Esophagus squamous epithelium (tissue), 5 donors: ENCODE measurements at places on chromosomes 6 and 20.

DNA sequence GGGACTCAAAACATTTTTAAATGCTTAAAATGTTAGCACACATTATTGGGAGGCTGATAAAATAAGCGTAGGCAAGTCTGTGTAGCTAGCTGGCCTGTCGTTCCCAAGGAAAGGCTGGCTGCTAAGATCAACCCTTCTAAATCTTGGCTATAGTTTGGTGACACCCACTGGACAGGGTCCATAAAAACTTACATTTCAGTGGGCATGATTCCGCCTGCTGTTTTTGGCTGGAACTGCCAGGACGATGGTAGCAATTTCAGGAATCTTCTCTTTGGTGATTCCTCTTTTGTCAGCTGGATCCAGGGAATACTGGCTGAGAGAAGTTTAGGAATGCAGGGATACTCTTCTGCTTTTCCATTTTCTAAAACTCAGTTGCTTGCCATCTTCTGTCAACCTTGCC lies 162.2 kb downstream of the NKAIN2 start:
- DNase-seq = no peak

DNA sequence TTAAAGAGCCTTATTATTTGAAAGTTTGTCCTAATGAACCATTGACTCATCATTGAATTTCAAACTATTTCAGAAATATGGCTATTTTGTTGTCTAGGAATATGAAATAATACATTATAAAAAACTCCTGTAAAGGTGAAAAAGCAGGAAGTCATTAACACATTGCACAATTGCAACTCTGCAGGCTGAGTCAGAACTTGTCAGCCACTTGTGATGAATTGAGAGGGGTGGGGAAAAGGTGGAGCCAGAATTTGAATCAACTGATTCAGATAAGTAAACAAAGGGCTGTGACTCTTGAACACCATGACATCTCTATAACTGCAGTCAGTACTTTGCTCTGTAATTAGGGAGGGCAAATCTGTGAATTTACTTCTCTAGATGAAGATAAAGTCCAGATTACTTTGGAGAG lies 6.0 kb downstream of the C6orf141 start:
- no peak for DNase-seq

GRCh38 chr6:106735136-106735633 lies 105.8 kb downstream of the QRSL1 start:
- no peak for DNase-seq

DNA sequence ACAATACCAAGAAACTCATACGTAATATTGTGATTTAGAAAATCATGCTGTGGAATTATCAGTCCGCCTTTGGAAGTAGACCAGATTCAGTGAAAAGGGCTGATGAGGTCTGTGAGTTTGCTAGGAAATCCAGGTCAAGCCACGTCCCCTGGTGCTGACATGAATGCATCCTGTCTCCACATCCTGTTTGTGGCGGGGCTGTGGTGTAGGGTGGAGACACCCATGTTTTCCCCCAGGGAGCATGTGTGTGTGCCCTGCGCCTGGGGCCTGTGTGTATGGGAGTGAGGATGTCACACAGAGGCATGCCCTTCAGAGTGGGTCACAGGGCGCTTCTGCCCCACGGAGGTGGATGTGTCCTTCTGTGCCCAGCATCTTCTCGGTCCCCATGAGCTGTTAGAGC lies 109.1 kb downstream of the SASH1 start:
- no peak for DNase-seq

DNA sequence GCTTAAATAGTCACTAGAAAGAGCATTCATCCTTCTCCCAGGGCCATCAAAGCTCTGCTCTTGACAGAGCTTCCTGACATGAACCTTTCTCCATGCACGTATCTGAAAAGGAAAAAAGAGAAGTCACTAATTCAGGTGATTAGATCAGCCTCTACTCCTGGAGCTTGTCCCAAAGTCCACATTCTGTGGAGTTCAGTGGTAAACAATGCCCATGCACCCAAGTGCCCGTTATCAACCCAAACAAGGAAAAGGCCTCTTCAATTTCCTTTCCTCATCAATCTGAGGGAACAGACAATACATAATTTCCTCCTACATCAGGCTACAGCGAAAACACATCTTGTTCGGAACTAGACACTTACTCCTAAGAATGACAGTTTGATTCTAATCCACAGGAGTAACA lies 129.2 kb upstream of the PCSK2 start:
- no peak for DNase-seq

DNA sequence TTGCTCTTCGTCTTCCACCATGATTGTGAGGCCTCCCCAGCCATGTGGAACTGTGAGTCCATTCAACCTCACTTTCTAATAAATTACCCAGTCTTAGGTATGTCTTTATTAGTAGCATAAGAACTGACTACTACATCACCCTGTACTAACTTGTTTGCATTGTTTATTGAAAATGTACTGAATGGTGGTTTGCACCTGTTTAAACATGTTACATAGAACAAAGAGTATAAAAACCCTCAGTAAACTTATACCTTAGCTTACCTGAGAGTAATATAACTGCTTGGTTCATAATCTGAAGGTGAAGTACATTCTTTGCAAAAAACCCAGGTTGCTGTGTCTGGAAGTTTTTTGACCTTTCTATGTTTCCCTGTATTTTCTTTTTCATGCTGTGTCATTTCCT lies 777.8 kb downstream of the TBC1D32 start:
- no peak for DNase-seq

GRCh38 chr6:107770541-107770940 lies 53.6 kb downstream of the SCML4 start:
- DNase-seq = no peak

GRCh38 chr20:59032023-59032712 lies at the start of gene ATP5F1E:
ATP5F1E (minus strand) TSS chr20:59032335; CDS start chr20:59032251, 84 bp downstream.
- peak; percentile 77 for DNase-seq

- no peak for DNase-seq
Observed at GRCh38 chr6:12886961-12887775, 170.6 kb downstream of the PHACTR1 start.

DNA sequence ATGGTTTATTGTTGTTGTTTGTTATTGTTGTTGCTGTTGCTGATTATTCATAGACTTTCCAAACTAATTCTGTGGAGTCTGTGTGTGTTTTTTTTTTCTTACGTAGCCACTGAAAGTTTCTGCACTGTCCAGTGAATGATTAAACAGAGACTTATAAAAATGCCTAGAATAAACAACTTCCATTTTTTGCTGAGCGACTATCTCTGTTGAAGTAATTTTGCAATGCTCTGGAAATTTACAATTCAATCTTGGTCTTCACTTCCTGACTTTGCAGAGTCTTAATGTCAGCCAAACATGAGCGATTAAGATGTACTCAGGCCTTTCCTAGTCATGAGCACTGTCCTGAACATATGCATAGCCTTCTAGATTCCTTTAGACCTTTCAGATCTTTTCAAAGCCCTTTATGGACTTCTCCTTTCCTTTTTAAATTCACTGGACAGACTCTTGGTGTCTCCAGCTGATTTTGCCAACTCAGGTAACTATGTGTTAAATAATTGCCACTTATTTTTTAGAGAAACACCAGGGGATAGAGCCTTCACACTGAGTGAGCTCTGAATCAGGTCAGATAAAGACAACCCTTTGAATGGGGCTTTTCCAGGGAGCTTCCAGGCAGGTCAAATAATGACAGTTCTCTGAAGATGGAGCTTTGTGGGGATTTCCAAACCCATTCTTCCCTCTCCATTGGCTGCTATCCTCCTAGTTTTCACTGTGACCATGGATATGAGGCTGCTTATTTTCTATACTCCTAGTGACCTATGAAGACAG lies 622.8 kb upstream of the EPHA7 start:
- no peak for DNase-seq

DNA sequence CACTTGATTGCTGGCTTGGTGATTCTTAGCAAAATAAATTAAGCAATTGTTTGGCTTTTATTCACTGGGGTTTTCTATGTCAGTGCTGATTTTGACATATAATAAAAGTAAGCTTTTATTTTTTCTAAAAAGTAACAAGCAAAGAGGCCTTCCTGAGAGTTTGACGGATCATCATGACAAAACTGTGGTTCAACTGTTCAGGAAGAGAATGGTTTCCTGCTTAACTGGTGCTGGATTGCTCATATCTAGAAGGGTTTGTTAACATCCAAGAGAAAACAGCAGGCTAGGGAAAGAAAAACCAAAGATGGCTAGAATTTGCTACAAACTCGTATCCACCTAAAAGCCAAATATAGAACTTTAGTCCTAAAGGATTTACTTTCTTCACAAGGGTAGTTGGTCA lies 21.2 kb downstream of the SERPINB1 start:
- no peak for DNase-seq

- DNase-seq = no peak
Observed at GRCh38 chr6:144219056-144219685, 66.0 kb upstream of the UTRN start.

- no peak for DNase-seq
Observed at GRCh38 chr6:40986921-40987819, 51.9 kb downstream of the UNC5CL start.

- no peak for DNase-seq
Observed at GRCh38 chr20:32167552-32167951, 40.0 kb downstream of the PLAGL2 start.

DNA sequence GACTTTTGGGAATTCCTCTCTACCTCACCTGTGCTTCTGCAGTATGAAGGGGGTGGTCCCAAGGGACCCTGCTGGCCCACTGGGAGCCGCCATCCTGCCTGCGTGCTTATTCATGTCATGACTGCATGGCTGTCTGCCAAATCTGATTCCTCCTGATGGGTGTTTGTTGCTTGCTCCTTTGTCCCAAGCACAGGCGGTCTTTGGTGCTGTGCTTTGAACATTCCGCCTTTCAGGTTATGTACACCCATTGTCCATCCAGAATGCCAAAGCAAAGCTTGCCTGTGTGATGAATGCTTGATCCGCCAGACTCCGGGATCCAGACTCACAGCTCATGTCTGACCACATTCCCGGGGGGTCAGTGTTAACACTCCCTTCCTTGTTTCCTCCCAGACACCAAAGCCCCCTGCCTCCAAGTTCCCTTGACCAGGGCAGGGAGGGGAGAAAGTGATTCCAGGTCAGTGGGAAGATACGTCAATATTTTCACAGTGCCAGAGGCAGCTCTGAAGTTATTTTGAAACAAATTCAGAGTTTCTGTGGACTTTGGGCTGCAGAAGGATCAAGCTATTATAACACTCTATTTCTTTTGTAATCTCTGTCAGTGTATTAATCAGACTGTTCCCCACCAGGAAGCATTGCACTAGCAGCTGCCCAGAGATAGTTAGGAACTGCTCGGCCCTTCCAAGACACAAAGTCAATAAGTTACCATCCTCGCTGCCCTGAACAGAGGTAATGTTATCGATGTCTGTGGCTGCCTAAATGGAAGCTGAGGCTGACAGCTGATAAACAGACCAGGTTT lies 9.5 kb downstream of the DAAM2 start:
- no peak for DNase-seq

DNA sequence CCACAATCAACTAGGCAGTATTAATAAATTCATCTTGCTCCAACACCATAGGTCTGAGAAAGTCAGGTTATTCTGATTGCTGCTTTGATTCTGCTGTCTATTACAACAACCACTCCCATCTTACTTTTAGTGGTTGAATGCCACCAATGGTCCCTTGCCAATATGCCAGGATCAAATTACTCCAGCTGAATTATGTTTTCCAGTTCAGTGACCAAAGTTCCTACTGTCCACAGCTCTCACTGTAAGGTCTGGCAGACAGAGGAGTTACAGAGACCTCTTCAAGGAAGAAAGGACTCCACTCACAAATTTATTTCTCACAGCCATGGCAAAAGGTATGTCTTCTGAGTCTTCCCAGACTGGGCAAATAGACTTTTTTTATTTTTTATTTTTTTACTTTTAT lies 557.0 kb downstream of the HAO1 start:
- no peak for DNase-seq

DNA sequence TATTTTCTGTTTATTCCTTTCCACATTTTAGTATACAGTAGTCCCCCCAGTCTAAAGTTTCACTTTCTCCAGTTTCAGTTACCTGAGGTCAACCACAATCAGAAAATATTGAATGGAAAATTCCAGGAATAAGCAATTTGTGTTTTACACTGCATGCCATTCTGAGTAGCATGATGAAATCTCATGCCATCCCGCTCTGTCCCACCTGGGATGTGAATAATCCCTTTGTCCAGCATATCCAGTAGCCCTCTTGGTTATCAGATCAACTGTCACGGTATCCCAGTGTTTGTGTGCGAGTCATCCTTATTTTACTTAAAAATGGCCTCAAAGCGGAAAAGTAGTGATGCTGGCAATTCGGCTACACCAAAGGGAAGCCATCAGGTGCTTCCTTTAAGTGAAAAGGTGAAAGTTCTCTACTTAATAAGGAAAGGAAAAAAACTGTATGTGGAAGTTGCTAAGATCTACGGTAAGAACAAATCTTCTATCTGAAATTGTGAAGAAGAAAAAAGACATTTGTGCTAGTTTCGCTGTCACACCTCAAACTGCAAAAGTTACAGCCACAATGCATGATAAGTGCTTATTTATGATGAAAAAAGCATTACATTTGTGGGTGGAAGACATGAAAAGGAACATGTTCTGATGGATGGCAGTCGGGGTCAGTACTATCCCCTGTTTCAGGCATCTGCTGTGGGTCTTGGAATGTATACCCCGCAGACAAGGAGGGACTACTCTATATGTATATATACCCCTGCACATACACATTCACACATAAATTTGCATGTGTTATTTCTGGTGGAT lies 11.3 kb downstream of the NOX3 start:
- no peak for DNase-seq

- no peak for DNase-seq
Observed at GRCh38 chr6:115969930-115970273, 90.8 kb downstream of the FRK start.

- DNase-seq = no peak
Observed at GRCh38 chr6:147087641-147088040, 116.6 kb upstream of the STXBP5 start.

GRCh38 chr6:136609873-136610706 lies 59.9 kb upstream of the MAP7 start:
- DNase-seq = no peak

- DNase-seq = no peak
Observed at GRCh38 chr6:94217836-94218235, 798.5 kb upstream of the EPHA7 start.

DNA sequence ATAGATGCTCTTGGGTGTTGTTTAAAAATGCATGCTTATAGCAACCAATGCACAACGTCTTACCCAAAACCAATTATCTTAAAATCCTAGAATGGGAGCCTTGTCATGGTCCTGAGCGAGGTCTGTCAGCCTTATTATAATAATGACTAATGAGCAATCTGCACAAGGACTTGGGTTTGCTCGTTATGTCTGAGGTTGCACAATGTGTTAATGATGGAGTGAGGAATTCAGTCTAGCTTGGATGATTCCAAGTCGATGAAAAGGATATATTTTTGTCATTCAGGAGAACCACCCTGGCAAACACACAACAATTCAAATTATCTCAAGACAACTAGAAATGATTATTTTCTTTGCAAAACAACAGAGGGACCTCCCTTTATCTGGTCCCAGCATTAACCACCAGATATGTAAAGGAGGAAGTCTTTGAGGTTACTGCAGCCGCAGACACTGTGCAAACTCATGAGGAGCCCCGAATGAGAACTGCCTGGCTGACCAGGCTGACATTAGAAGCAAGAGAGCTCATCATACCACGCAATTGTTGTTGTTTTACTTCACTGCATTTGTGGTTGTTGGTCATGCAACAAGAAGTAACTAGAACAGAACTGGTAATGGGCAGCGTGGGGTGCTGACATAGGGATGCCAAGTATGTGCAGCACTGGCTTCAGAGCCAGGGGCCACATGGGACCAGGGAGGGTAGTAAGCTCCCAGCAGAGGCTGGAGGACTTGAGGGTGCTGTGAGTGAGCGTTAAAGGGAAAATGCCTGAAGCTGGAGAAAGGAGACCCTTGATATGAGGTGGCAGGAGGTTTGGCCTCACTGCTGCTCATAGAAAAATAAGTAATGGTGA lies 488.3 kb downstream of the CDH26 start:
- DNase-seq = no peak
